ENCODE measurements at places on chromosomes 7 and 10.

- no peak for DNase-seq
Observed at GRCh38 chr7:70132226-70132851, 534.1 kb downstream of the AUTS2 start.

- DNase-seq, result no peak
Observed at GRCh38 chr7:28774261-28774988, 183.7 kb downstream of the TRIL start.

DNA sequence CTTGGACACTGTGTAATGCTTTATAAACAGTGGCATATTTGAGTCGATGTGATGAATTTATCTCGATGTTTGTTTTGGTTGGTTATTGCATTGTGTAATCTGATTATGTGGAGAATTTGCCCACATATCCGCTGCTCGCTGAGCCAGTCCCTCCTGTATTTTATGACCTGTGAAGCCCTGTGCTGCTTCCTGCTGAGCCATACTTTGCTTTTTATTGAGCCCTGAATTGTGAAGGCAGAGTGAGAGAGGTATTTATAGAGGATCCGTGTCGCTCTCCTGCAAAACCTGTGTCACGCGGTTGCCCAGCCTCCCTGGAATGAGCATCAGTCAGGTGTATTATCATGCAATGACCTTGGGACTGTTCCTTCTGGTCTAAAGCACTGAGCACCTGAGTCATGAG, 253.7 kb downstream of the ARHGAP21 start:
- no peak for DNase-seq

GRCh38 chr7:104327938-104328295, 486 bp upstream of the LHFPL3 start:
- no peak for DNase-seq

DNA sequence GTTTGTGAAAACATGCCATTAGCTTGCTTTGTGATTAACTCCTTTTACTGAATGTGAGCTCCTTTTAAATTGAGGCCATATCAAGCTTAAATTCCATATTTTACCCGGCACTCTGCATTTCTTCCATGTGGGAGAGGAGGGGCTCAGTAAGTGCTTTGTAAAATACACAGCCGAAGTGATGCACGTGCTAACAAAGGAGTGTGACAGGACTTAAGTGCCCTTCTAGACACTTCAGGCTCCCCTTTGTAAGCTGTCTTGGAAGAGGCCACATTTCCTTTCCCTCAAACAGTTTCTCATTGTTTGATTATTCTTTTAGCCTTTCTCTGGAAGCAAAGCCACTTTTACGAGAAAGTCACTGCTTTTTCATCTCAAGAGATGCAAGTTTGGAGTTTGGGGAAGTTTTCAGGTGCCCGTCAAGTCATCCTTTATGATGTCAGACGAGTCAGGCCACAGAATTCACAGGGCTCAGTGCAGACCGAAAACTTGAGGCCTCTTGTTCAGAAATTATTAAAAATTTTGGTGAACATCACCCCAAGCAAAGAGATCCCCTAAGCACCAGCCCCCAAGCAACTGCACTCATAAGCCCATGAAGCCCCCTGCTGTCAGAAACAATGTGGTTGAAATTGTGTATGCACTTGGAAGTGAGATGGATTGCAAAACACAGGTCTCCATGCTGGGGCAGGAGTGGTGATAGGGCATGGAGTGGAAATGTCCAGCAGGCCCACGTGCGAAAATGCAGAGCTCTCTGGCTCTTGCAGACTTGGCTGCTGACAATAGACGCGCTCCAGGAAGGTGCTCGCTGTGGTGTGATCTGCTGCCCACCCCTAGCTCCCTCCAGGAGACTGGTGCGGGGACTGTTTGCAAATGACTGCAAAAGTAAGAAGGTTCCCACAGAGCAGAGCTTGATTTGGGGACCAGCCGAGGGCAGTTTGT, 11.5 kb downstream of the IKZF1 start:
- no peak for DNase-seq

DNA sequence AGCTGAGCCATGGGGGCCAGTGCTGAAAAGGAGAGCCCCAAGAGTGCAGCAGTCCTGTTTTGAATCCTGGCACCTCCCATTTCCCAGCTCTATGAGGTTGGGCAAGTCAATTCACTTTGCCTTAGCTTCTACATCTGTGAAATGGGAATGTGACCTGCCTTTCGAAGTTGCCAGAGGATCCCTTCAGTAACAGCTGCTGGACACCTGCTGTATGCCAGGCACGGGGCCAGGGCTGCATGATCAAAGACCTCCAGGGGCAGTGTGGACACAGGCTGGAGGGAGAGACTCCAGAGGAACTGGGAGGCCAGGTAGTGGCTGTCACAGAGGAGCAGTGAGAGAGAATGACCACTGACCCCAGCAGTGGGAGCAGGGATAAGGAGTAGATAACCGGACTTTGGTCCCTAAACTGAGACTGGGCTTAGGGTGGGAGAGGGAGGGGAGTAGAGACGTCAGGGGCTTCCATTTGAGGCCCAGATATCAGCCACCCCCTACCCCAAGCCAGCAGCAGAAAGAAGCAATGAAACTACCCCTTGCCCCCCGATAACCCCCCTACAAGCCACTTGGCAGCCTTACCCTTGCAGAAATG, 45.2 kb downstream of the SRRM3 start:
- no peak for DNase-seq

GRCh38 chr7:151454932-151455530, 15.1 kb upstream of the CRYGN start:
- no peak for DNase-seq

DNA sequence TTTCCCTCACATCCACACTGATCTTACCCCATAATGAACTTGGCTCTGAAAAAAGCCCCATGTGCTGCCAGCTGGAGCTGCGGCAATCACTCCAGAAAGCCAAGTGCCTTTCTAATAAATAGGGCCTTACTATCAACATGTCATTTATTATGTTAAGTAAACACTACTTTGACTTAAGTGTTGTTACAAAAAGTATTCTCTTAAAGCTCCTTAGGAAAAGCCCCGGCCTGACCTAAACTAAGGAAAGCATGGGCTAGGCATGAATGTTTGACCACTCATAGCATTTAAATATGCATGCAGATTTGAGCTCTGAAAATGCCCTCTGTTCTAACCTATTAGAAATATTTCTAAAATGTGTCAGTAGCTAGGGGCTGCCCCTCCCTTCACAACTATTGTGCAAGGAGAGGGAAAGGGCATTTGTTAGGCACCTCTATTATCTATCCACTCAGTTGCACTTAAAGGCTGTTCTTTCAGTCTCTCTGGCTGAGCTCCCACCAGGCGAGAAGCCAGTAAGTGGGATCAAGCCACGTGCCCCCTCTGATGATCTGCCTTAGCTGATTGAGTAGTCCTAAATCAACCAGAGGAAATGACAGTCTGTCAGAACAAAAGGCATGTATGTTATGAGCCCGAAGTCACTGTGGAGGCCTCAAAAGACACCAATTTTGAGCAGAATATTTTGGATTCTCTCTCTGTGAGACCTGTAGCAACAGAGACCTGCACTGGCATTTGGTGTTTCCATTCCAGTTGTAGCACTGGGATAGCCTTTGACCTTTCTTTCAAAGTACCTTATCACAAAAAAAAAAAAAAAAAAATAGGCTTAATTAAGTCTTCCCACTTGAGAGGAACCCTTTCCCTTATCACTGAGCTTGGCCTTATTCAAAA, 77.1 kb downstream of the ITGB8 start:
- DNase-seq, result peak; percentile 84

DNA sequence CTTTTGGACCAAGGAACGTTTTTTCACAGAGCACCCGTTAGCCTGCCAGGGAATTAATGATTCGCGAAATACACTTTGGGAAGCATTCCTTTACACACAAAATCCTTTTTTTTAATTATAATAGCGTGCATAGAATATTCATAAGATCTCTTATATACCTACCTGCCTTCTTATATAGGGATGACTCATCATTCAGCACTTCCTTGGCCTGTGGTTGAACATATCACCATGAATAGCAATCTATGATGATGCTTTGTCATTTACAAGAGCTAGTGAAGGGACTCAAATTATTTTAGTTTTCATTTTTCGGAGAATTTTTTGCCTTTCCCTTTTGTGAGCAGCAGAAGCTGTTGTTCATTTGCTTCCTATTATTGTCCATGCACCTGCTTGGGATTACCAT, 97.0 kb downstream of the CDH23 start:
- no peak for DNase-seq

DNA sequence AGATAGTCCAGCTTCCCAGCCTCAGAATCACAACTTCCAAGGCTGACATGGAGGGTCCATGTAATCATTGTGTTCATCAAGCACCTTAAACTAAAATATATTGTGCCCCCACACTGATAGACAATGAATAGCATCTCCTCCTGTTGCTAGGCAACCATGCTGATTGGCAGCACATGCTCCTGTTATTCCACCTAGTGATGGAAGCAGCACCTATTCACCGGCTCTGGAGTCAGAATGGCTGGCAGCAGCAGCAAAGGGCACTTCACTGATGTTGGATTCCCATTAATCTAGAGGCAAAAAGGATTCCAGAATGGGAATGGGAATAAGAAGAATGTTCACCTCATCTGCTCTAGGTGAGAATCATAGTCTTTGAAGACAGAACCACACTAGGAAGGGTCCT, 55.0 kb downstream of the RELN start:
- no peak for DNase-seq

Measured in MCF 10A (cell line).